ENCODE measurements at places on chromosomes 4 and X.

DNA sequence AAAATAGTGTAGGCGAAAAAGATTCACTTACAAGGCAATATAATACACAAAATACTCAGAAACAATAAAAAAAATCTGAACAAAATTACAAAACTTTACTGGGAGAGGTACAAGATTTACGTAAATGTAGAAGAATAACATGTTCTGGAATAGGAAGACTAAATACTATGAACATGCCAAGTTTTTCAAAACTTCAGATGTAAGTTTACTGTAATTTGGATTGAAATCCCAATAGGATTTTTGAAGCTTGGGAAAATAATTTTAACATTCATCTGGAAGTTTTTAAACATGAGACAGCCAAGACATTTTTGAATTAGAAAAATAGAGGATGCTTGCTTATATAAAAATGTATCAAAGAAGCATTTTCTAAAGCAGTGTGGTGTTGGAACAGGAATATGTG lies 30.5 kb upstream of the CT83 start:
- no peak for DNase-seq

DNA sequence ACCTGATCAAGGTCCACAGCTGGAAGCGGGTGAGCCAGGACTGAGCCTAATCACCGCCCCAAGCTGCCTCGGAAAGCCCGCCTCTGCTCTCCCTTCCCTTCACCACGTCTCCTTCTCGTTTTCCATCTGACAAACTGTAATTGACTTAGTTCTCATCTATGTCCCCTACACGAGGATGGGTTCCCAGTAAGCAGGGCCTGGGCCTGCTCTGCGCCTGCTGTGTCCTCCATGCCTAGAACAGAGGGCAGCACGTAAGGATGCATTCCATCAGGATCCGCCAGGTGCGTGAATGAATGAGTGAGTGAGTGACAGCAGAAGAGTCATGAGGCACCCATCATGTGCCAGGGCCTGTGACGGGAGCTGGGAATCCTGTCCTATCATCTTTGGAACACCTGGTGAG lies 86.7 kb downstream of the JAKMIP1 start:
- DNase-seq, result no peak

DNA sequence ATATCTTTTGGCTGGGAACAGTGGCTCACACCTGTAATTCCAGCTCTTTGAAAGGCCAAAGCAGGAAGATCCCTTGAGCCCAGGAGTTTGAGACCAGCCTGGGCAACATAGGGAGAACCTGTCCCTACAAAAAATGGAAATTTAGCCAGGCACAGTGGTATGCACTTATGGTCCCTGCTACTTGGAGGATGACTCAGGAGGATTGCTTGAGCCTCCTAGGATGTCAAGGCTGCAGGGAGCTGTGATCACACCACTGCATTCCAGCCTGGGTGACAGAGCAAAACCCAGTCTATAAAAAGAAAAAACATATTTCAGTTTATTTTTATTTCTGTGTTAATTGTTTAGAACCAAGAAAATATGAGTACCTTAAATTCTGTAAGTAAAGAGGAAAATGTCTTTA lies 123.7 kb downstream of the CBR4 start:
- no peak for DNase-seq

- DNase-seq, result no peak
These were observed 277.9 kb downstream of the CFAP299 start for GRCh38 chr4:80613470-80613869.

DNA sequence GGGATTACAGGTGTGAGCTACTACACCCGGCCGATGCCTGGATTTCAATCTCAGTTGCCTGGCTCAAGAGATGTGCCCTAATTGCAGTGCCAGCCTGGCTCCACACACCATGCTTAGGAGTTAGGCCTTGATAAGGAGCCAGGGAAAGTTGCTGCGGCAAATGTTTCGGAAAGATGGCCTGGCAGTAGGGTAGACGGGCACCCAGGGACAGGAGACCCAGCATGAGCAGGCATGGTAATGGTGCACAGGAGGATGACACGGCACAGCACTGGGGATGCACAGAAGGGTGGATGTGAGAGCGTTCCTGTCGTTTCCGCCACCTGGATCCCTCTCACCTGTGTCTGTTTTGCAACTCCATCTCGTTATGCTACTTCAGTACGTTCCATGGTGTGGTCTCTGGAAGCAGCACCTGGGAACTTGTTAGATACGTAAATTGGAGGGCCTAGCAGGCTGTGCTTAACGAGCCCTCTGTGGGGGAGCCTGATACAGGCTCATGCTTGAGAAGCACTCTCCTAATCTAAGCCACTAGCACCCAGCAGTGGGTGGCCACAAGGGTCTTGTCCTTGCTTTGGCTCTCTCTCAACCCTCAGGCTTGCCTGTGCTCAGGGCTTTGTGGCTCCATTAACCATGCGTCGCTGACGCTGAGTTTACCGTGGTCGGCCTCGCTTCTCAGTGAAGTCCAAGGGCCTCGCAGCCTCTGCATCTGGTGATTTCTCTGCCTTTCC lies 20.3 kb downstream of the RNF4 start:
- no peak for DNase-seq

DNA sequence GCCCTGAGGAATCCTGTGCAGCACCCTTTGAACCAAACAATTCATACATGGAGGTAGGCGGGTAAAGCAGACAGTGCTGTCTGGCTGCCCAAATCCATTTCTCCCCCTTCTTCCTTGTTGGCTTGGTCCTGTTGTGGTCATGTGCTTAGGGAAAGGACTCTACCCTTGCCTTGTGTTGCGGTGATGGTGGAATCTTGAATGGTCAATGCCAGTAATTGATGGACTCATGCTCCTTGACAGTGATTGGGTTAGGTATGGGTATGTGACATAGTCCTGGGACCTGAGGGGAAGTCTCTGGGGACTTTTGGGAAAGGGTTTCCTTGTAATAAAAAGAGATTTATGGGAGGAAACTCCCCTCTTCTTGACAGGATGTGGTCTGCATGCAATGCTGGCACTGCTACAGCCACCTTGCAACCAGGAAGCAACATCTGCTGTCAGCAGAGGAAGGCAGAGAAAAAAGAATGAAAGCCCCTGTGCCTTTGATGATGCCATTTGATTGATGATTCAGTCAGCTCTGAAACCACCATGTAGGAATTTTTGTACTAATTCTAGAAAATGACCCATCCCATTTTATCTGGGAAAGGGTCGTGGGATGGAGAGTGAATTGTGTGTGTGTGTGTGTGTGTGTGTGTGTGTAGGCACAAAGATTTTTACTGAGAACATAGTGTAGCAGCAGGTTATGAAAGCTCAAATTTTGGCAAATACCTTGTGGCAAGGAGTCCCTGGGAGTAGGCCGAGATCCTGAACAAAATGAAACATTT lies 30.0 kb upstream of the HUWE1 start:
- peak; percentile 28 for DNase-seq

GRCh38 chrX:129634541-129634940 lies 20.2 kb downstream of the APLN start:
- DNase-seq, result no peak

GRCh38 chr4:24470666-24471485 lies 113.5 kb downstream of the DHX15 start:
- DNase-seq, result no peak

DNA sequence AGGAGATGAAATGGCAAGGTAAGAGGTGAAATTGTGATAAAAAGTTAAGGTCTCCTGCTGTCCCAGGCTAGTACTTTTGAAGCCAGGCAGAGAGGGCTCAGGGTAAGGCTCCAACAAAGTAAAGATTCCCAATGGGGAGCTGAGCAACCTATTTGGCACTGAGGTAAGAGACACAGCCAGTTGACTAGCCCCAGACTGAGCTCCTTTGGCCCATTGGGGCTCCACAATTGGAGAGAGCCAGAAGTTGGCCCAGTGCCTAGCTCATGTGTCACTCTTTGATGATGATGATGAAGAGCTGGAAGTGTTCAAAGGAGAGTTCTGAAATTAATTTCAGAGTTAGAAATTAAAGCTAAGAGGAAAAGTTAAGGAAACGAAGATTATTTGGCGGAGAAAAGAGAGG lies 94.6 kb downstream of the RLIM start:
- DNase-seq, result no peak

DNA sequence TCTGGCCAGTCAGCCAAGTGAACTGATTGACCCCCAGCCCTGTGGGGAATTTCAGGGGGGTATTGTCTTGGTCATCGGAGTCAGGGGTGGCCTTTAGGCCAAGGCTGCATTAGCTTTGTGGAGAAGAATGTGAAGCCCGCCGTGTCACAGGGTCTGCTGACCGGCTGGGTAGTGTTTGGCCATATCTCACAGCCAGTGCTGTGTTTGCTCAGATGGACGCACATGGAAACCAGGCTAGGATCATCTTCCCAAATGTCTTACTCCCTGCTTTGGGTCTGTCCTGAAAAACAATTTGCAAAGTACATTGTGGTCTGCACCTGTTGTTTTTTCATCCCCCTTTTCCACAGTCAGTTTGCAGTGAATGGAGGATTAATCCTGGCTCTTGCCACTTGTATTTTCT lies 13.0 kb downstream of the TMEM164 start:
- no peak for DNase-seq

DNA sequence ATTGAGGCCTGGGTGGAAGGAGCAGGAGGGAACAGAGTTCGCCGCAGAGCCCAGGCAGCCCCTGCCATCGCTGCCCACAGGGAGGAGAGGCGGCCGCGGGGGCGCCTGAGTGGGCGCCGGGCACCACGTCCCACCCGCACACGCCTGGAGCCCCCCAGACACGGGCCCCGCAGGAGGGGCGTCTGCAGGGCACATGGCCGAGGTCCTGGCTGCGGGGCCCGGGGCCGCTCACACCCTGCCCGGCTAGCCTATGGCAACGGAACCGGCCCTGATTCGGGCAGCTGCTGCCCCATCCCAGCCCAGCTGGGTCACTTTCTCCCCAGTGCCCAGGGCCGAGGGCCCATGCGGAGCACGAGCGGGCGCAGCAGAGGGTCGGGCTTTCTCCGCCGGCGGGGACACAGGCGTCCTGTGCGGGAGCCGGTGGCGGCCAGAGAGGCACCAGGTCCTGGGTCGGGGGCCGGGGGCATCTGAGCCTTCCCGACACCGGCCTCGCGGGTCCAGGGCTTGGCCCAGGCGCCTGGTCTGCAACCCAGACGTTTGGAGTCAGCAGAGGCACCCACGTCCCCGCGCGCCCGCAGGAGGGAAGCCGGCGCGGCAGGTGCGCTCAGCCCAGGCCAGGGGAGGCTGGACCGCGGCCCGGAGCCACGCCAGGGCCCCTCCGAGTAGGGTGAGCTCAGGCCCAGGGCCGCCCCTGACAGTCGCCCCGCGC lies 91.2 kb downstream of the FAM53A start:
- no peak for DNase-seq

DNA sequence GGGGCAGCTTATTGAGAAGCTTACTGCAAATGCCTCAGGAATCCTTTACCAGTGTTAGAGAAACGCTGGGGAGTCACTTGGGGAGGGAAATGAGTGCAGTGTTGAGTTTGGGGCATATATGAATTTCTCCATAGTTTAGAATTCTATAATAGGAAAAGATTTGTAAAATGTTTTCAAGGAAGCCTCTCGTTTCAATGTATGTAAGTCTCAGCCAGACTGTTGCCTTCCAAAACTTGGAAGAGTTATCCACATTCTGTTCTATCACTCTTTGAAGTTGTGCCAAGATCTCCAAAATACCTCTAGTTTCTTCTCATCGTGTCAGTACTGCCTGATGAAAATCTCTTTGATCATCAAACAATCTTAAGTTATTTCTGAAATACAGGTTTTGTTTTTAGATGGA lies 565 bp upstream of the LRCH2 start:
- DNase-seq, result no peak

GRCh38 chr4:62320612-62321011 lies 1120.5 kb downstream of the ADGRL3 start:
- no peak for DNase-seq

- no peak for DNase-seq
These were observed 309.9 kb downstream of the ARAP2 start for GRCh38 chr4:35934320-35934981.

DNA sequence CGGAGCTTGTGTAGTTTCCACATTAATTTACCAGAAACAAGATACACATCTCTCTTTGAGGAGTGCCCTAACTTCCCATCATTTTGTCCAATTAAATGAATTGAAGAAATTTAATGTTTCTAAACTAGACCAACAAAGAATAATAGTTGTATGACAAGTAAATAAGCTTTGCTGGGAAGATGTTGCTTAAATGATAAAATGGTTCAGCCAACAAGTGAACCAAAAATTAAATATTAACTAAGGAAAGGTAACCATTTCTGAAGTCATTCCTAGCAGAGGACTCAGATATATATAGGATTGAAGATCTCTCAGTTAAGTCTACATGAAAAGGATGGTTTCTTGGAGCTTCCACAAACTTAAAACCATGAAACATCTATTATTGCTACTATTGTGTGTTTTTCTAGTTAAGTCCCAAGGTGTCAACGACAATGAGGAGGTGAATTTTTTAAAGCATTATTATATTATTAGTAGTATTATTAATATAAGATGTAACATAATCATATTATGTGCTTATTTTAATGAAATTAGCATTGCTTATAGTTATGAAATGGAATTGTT lies at the start of gene FGB:
TSS of gene FGB (plus strand) at position 315 of the 558 bp plus-strand sequence. CDS start at position 323, 8 bp downstream.
- DNase-seq, result no peak

DNA sequence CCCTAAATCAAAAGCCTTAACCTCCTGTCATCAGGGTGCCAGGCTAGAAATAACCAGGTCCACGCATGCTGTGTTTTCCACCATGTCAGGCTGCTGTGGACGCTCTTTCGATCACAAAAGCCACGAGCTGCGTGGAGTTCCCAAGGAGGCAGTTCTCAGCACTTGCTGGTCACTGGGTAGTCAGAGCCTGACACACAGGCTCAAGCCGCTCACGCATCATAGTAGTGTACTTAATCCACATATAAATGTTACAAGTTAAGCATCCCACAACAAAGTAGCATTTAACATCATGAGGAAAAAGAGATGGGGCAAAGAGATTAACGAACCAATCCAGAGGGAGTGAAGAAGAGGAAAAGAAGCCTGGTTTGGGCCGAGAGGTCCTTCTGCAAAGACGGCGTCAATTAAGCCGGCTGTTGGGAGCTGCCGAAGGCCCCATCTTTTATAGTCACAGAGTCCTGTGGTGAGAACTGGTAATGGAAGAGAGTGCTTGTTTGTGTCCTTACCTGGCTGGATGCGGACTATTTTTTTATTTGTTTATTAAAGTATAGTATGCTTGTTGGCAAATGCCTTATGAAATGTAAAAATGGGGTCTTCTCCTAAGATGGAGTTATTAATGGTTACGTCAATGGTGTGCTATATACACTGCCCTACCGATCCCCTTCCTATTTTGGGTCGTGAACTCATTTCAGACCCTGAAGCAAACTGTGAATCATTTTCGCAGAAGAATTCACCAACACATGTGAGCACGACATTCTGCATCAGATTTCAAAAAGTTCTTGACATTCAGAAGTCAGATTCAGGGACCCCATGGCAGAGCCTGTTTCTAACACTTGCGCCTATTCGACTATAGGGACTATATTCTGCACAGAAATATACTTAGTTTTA lies 675 bp downstream of the PRIMPOL start:
- no peak for DNase-seq

- no peak for DNase-seq
These were observed 24.6 kb downstream of the VSIG4 start for GRCh38 chrX:66015152-66015831.

- no peak for DNase-seq
These were observed 999 bp upstream of the KLHL15 start for GRCh38 chrX:24027985-24028384.

- DNase-seq, result no peak
These were observed 3.1 kb upstream of the HS6ST2 start for GRCh38 chrX:132961511-132961910.

All from T follicular helper cell (primary cell).